Astrocyte (in vitro differentiated cells and primary cell): ENCODE measurements at places on chromosomes 1 and 21. TPM values are rescaled to one million over a fixed set of nuclear protein-coding genes. Genes with fewer than 3 reads are reported as not detected.

Gene PEX11B
- 19.9 and 20.7 TPM in 2 replicates for total RNA-seq

Gene RAB7B
- 6.6 and 8.1 TPM in 2 replicates for total RNA-seq

Gene SLAMF7
- total RNA-seq, result 0.31 and 0.32 TPM in 2 replicates

Gene C1QB
- not detected in 2 replicates for total RNA-seq

Gene NGF
- 12.5 and 12.9 TPM in 2 replicates for total RNA-seq

Gene NBPF6
- not detected in 2 replicates for total RNA-seq

Gene MYOG
- not detected in 2 replicates for total RNA-seq

Gene LSM10
- total RNA-seq, result 48.9 and 53.5 TPM in 2 replicates

Gene IL12RB2
- 0.11 TPM in 1 of 2 replicates, not detected in the other for total RNA-seq

Gene IL19
- total RNA-seq, result 0.23 TPM in 1 of 2 replicates, not detected in the other

DNA sequence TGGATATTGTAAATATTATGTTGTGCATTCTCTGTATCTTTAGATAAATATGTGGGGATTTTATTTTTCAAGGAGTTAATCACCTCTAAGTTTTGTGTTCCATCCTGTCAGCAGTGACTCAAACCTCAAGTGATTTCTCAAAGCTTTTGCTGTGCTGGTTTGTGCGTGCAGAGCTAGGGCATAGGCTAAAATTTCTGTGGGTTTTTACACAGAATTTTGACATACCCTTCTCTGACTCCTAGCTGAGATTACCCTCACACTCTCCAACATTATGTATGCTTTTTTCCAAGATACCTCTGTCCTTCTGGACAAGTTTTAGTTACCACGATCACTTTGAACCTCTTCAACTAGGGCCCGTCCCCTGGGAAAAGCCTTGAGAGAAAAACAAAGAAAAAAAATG lies 384.9 kb downstream of the NCAM2 start:
- H3K4me3 ChIP-seq, result no peak overlapping the region
- no peaks in the 10 kb centered on the region for H3K36me3 ChIP-seq
- DNase-seq, result peak; percentile 41

- H3K4me1 ChIP-seq, result no peaks in the 10 kb centered on the region
- no peak overlapping the region for H3K27ac ChIP-seq
- peak; percentile 41 for DNase-seq
- no peak overlapping the region for H3K4me3 ChIP-seq
These were observed 52.8 kb downstream of the DPT start for GRCh38 chr1:168676029-168676812.

GRCh38 chr1:172556461-172556860 lies 23.5 kb downstream of the SUCO start:
- H3K36me3 ChIP-seq, result peaks cover 5% of the 10 kb centered on the region
- peaks cover 10% of the 10 kb centered on the region for H3K4me1 ChIP-seq
- H3K4me3 ChIP-seq, result no peak overlapping the region
- H3K27ac ChIP-seq, result no peak overlapping the region
- H3K27me3 ChIP-seq, result no peaks in the 10 kb centered on the region

DNA sequence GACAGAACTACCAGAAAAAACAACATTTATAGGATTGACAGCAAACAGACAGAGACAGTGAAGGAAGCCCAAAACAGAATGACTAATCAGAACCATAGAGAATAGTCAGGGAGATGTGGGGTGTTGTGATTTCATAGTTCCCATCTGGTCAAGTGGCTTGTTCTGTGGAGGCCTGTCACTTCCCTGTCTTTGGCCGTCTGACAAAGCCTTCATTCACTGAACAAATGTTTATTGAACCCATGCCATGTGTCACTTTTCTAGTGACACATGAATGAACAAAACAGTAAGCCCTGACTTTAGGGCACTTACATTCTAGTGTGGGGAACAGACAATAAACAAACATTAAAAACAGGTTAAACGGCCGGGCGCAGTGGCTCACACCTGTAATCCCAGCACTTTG lies 3.2 kb upstream of the SRRM1 start:
- H3K36me3 ChIP-seq, result no peaks in the 10 kb centered on the region
- H3K27me3 ChIP-seq, result peaks cover 11% of the 10 kb centered on the region
- no peak overlapping the region for H3K27ac ChIP-seq
- H3K4me3 ChIP-seq, result no peak overlapping the region

GRCh38 chr1:106960412-106960811 lies 96.1 kb upstream of the PRMT6 start:
- no peaks in the 10 kb centered on the region for H3K4me1 ChIP-seq
- no peaks in the 10 kb centered on the region for H3K36me3 ChIP-seq
- no peaks in the 10 kb centered on the region for H3K27me3 ChIP-seq
- H3K27ac ChIP-seq, result no peak overlapping the region
